Colonic mucosa (tissue), 4 donors: ENCODE measurements at places on chromosomes 4 and X.

- DNase-seq: no peak
These were observed 315.3 kb upstream of the HS3ST1 start for GRCh38 chr4:11743976-11744375.

DNA sequence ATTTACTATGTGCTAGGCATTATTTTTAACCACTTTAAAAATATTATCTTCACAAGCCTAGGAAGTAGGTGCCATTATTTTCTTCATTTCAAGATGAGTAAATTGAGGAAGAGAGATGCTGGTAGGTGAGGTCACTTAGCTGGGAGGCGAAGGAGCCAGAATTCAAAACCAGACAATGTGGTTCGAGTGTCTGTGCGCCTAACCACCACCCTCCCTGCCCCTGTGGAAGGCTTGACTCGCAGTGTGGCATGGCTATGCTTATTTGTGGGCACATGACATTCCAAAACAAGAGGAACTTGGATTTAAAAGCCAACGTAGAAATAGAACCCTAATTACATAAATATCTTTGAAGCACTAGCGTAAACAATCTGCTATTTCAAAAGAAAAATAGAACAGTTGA, 226.6 kb upstream of the PITX2 start:
- DNase-seq: no peak

GRCh38 chrX:24676403-24677024, 17.2 kb upstream of the POLA1 start:
- no peak for DNase-seq

DNA sequence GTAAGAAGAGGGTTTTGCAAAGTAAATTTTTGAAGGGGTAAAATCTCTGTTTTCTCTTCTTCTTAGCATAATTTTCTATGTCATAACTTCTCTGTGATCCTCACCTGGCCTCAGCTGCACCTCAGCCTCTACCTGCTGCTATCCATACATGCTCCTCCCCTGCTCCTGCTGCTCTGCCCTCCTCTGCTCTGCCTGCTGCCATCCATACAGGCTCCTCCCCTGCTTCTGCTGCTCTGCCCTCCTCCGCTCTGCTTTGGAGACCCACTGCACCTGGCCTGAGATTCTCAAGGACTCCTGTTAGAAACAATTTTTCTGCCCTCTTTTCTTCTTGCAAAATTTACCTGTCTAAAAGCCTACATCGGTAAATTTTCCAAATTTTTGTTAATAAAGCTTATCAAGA, 388.6 kb upstream of the PITX2 start:
- no peak for DNase-seq

DNA sequence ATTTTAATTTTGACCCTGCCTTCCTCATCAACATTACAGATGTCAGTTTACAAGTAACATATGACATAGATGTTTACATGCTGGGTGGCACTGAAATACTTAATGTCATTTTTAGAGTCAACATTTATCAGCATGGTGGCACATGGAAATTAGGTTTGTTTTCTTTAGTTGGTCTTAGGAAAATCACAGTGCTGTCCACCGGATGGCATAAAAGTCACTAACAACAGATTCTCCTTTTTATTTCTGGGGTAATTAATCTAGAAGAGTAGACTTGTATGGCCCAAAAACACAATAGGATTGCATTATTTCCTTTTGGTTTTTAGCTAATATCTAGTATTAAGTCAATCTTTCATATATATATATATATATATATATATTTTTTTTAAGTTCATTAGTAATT, 88.6 kb upstream of the HHIP start:
- no peak for DNase-seq

DNA sequence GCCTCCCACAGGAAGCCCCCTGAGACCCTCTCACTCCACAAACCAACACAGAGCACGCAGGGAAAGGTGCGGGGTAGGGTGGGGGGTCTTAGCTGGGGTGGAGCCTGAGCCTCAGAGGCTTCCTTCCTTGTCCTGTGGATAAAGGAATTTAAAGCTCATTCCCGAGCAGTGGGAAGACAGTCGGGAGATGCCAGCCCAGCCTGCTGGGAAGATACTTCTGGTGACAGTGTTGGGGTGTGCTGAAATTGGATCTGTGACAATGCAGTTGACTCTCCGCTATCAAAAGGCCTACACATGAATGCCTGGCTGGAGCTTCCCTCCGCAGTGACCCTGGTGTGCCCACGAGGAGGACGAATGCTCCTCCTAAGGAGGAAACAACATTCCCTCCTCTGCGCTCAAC, 45.5 kb downstream of the JAKMIP1 start:
- DNase-seq: no peak

GRCh38 chrX:130051176-130051845, 59.0 kb downstream of the ELF4 start:
- DNase-seq: no peak

DNA sequence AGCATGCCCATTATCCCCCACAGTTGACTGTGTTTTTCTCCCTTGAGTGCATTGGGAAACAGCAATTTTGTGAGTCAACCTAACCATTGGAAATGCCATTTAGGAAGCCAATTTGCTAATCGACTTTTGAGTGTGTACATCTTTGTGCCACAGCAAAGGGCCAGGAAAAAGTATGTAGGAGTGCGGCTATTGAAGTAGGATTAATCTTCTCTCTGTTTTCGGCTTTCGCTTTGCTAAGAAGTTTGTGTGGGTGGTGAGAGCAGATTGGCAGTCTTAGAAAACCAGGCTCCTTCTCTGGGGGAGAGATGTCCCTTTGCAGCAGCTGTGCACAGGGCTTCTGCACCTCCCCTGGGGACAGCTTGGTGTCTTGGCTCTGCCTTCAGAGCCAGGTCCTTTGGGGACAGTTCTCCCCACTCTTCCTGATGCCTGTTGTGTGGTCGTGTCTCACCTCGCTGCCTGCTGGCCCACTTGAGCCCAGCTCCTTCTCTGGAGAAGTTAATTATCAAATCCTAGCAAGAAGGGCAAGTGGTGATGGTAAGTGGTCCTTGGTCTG, 74.5 kb downstream of the GEMIN8 start:
- no peak for DNase-seq

DNA sequence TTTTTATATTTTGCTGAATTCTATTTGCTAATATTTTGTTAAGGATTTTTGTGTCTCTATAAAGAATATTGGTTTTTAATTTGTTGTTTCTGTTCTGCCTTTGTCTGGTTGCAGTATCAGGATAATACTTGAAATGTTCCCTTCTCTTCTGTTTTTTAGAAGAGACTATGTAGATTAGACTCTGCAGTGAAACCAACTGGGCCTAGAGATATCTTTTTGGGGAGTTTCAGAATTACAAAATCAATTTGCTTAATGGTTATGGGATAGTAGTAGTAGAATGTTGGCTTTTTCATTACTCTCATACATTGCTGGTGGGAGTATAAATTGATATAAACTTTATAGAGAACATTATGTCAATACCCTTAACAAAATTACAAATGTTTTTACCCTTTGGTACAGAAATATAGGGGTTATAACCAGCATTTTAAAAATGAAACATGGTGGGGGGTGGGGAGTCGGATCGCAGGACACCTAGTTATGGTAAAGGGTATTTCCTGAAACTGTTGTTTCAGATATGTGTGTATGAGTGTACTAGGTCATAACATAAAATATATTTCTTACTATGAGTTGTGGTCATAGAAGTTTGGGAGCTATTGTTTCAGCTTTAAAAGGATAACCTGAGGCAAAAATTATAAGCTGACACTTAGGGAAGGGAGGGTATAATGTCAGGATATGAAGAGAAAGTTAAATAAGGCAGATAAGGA, 29.0 kb downstream of the CLOCK start:
- no peak for DNase-seq

GRCh38 chr4:57037982-57038604, 59.4 kb downstream of the POLR2B start:
- peak; percentile 69 for DNase-seq

GRCh38 chr4:141511055-141511454, 125.3 kb upstream of the IL15 start:
- DNase-seq: no peak

DNA sequence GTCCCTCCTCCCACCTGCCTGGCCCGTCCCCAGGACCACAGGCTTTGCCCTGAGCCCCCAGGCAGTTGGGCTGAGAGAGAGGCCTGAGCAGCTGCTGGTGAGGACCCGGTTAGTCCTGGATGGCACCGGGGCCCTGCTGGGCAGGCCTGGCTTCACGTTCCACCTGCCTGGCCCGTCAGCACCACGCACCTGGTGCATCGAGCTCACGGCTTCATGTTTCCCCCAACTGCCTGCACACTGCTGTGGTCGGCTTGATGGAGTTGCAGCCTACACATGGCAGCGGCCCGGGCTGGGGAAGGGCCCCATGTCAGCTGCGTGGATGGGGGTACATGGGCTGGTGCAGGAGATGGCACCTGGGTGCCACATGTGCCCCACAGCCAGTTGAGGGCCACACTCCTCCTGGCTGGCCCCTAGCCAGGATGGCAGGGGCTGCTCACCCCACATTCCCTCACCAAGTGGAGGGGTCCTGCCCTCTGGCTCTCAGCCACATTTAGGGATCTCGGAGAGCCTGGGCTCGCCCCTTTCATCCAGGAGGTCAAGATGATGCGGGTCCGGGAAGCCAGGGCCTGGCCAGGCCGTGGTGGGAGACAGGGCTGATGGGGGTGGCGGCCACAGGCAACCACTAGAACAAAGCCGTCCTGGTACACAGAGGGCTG, 28.5 kb downstream of the NKX1-1 start:
- DNase-seq: no peak

DNA sequence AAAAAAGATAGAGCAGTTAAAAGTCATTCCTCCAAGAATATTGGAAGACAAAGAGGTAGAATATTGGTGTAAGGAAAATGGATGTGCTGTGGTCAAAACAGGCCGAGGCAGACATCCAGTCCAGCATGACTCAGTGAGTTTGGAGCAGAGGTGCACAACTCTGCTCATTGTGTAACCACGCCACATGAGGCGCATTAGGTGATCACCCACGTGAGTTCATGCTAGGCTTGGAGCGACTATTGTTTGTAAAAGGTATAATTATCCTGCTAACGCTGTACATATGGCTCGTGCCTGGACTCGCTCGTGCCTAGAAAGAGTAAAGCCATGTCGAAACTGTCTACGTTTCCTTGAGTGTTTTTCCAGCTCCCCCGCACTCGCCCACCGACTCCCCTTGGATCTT, 23.9 kb downstream of the C4orf54 start:
- DNase-seq: no peak

GRCh38 chr4:18014269-18014668, 7.3 kb downstream of the LCORL start:
- no peak for DNase-seq

DNA sequence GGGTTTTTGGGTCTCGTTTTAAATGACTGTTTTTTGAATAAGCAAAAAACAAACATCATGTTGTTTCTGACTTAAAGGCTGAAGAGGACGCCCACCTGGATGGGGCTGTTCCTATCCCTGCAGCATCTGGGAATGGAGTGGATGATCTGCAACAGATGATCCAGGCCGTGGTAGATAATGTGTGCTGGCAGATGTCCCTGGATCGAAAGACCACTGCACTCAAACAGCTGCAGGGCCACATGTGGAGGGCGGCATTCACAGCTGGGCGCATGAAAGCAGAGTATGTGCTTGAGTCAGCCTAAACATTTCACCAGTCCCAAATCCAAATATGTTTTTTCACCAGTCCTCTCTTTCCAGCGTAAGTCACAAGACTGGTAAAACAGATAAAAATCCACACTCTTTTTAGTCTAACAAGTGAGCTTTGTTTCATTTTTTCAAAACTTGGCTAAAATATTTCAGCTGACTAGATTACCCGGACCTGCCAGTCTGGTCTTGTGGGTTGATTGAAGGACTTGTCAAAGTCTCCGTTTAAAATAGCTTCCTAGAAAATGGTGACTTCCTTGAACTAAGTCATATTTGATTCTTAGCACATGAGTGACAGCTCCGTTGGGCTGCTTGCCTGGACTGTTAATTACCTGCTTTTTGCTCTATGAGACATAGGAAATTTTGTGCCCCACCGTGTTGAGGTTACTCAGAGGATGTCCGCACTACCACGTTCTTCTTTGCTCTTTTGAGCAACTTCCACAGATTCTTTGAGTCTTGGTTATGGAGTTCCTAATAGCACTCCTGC, 20.8 kb downstream of the ENOPH1 start:
- DNase-seq: no peak

GRCh38 chr4:8220661-8221450, 21.8 kb downstream of the SH3TC1 start:
- no peak for DNase-seq

DNA sequence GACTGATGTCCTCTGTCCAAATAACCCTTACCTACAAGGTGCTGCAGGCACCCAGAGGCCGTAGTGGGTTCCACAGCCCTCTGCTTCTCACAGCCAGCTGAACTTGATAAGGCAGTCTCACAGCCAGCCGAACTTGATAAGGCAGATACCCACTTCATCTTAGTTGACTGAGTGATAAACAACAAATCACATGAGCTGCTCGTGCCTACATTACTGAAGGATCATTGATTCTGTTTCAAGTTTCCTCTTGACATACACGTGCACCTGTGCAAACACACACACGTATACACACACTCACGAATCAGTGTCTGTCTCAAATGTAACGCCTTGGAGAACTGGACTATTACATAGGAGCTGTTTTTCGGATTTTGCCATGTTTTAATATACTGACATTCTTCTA, 276.3 kb downstream of the DCTD start:
- no peak for DNase-seq

DNA sequence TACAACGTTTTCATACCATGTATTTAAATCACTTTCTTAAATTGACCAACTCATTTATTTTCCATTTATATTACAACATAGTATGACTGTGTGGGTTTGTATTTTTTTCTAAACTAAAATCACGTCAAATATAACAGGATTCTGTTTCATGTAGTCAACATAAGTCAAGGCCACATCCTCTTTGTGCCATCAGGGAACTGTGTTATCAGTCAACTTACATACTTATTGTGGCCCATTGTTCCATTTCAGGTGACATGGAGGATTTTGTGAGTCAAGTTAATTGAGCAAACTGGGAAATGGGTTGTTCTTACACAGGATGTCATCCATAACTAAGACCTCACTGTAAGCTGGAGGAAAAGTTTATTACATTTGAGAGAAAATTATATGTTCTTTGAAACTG, 35.9 kb downstream of the STK26 start:
- no peak for DNase-seq

GRCh38 chrX:67545893-67546495, 2.2 kb downstream of the AR start:
- no peak for DNase-seq

DNA sequence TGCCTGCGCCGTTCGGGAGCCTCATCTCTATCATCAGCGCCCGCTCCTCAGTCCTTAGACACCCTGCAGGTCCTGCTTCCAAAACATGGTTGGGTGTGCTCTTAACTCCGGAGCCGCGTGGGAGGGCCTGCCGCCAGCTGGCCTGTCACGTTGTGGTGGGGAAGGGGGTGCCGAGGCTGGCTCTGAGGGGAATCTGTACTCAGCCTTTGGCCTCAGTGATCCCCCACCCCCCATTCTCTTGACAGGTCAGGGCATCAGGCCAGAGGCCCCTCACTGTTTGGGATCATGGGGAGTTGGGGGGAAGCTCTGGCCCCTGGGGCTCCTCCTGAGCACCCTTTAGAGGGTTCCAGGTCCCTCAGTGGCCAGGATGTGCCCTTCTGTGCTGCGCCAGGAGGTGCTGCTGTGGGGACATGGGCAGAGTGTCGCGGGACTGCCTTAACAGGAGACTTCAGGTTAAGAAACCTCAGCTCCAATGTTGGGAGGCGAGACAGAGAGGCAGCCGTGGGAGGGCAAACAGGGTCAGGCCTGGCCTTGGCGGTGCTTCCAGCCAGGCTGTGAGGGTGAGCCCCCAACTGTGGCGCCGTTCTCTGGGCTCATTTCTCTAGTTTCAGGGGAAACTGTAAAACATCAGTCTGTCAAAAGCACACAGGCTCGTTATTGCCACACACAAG, 33.5 kb downstream of the TRMT44 start:
- DNase-seq: no peak

- no peak for DNase-seq
These were observed 9.0 kb upstream of the PIM2 start for GRCh38 chrX:48927736-48928382.

GRCh38 chrX:38082309-38082708, 76.0 kb downstream of the SYTL5 start:
- no peak for DNase-seq
